ENCODE measurements at places on chromosomes 12 and 14.
A peak's percentile ranks its signal among the peaks of the same experiment; 100 is the strongest.

DNA sequence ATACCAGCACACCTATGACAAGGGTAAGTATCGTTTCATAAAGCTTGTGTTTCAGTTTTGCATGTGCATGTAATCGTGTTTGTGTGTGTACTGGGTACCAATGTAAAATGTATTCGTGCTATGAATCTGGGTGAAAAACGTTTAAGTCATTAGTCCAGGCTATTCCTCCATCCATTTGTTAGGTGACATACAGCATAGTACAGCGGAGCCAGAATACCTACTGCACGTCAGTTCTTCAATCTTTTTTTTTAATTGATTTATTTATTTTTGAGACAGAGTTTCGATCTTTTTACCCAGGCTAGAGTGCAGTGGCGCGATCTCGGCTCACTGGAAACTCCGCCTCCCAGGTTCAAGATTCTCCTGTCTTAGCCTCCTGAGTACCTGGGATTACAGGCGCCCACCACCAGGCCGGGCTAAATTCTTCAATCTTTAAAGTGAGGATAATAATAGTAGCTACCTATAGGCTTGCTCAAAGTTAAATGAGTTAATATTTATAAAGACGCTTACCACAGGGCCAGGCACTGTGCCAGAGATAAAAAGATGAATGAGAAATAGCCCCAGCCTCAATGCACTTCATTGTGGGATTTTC is 661 bp upstream of the RPS26 start:
- DNase-seq: peak; percentile 51

DNA sequence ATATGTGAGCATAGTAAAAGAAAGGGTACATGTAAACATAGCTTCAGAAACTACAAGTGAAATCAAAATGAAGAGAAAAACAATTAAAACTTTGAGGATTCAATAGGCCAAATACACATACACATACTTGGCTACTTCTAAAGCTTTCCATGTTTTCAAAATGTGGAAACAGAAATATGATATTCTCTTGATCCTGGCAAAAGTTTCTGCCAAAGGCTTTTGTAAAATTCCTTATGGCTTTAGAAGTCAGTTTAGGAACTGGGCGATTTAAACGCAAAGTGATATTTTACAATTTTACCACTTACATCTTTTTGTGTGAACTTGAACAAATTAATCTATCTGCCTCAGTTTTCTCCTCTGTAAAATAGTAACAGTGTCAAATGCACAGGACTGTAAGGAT is 756.4 kb downstream of the C12orf50 start:
- no peak for DNase-seq

DNA sequence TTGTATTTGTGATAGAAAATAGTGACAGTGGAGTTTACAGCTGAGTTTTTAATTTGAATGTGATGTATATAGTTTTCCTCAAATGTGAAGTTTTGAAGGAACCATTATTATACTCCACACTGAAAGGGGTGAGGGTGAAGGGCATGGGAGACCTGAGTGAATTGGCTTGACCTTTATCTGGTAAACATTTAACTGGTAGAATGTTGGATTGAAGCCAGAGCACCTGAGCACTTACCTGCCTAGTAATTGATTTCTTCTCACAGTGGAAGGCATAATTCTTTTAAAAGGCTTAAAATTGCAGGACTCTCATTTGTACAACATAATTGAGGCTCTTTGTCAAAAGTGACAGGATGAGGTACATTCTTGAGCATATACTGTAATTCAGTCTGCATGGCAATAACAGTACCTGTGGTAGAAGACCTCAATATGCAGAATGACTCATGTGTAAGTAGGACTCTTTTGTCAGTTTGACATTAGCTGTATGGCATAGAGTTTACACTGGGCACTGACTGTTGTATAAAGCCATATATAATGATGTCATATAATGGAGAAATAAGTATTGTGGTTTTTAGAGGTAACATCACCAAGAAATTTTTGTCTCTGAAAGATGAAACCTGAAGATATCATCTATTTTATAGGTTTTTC is 309.6 kb downstream of the TMTC2 start:
- DNase-seq: peak; percentile 87

- DNase-seq: no peak
These were observed 808 bp downstream of the ACIN1 start for GRCh38 chr14:23093991-23094665.

- DNase-seq: no peak
These were observed 39.6 kb downstream of the LARP4 start for GRCh38 chr12:50440288-50440687.

GRCh38 chr14:103489621-103490020 is 33.0 kb downstream of the CKB start:
- no peak for DNase-seq

DNA sequence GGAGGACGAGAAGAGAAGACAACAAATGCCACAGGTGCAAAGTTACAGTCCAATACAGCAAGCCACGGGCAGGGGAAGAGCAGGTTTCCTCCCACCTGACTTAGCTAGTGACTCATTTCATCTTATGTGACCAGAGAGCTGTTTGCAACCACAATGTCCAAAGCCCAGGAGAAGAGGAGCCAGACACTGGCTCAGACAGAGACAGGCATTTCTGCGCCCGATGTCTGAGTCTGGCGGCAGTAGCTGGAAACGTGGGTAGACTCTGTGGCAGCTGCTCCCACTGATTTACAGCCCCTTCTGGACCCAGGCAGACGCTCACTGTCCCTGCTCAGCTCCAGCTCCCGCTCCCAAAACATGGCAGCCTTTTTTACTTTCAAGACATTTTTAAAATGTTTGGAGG is 60.0 kb downstream of the CHGA start:
- no peak for DNase-seq

- no peak for DNase-seq
These were observed 2.2 kb upstream of the KRT3 start for GRCh38 chr12:52798003-52798670.

All from NCI-H146 (cell line).